ENCODE measurements at places on chromosomes 1 and 21. TPM values are rescaled to one million over a fixed set of nuclear protein-coding genes. Genes with fewer than 3 reads are reported as not detected.

Gene KCNN3
- total RNA-seq: 0.17 TPM

Gene SLC30A1
- 9.3 TPM for total RNA-seq

Gene TDRD10
- total RNA-seq: not detected

DNA sequence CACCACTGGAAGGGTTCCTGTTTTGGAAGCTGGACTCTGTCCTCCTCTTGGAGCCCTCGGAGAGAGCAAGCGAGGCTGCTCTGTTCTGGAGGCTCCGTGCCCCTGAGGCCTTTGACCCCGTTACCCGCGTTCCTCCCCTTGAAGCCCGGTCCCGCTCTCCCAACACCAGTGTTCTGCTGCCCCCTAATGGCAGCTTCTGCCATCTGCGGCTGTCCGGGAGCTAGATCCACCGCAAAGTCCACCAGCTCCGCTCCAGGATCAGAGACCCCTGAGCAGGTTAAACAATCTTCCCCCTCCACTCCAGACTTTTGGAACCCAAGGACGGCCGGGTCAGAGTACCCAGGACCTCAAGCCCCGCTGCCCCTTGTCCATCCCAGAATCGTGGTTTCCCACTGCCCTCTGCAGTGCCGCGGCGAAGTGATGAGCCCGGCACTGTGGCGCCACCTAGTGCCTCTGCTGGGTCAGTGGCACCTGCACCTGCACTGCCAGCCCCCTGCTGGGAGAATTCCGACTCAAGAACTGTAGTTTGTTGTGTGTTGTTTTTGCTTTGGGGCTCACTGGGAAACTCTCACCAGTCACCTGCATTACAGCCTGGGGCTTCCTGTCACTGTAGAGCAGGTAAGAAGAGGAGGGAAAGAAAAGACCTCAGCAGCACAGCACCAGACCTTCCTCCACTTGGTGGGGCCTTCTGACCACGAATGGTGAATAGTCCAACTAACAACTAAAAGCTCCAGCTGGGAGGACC, 63.5 kb upstream of the NFASC start:
- peak; percentile 88 for DNase-seq

GRCh38 chr1:225882694-225883615, 775 bp upstream of the TMEM63A start:
- DNase-seq: peak; percentile 35

GRCh38 chr1:202623075-202623474, 87.2 kb downstream of the SYT2 start:
- DNase-seq: no peak

DNA sequence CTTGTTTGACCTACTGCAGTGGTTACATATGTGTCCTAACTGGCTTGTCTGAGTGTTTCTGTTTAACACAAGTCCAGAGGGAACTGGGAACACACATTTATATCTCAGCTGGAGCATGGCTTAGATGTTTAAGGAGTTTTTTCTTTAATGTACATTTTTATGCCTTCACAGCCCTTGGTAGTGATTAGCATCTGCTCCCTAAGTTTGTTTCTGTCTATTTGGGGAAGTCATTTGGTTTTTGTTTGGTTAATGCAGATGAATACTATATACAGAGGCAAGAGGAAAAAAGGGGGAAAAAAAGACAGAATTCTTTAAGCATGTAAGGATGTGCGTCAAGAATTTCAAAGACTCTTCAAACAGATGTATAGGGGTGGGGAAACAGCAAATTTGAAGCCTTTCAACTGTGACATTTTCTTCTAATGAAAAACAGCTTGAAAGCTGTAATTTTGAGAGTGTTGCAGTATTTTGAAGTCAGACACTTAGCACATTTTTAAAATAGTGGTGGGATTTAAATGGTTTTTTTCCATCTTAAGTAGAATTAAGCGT, 15.4 kb downstream of the MACO1 start:
- no peak for DNase-seq

GRCh38 chr1:67434491-67434890, 4.3 kb upstream of the SERBP1 start:
- DNase-seq: no peak

DNA sequence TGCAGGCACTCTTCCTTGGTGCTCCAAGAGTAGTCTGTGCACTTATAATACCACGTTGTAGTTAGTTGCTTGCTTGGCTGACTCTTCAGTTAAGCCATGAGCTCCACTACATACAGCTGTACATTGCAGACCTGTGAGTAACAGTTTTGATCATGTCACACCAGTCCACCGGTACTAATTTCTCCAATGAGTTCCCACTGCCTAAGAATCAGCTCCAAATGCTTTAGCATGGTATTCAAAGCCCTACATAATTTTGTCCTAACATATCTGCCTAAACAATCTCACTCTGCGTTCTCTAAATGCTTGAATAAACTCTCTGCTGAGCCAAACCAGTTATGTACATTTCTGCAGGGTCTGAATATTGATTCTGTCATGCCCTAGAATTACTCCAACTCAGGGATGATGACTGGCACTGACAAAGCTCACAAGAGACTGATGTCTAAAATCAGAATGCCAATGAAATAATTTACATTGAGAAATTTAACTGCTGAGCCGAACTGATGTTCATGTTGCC, 200.7 kb downstream of the LHX8 start:
- DNase-seq: no peak

GRCh38 chr1:12565094-12565965, 52.7 kb downstream of the DHRS3 start:
- no peak for DNase-seq
